ENCODE measurements at places on chromosomes 12 and 14. TPM values are rescaled to one million over a fixed set of nuclear protein-coding genes. Genes with fewer than 3 reads are reported as not detected.

- no peak for DNase-seq
These were observed 17.8 kb downstream of the MIA2 start for GRCh38 chr14:39251547-39251946.

GRCh38 chr14:24982472-24983155, 67.3 kb downstream of the STXBP6 start:
- DNase-seq, result no peak

Gene PLEK2
- 10.7 TPM for total RNA-seq

GRCh38 chr12:115998794-115999478, 278.6 kb downstream of the MED13L start:
- no peak for DNase-seq

- DNase-seq, result no peak
These were observed 765.2 kb downstream of the NOVA1 start for GRCh38 chr14:25832585-25832984.

- DNase-seq, result no peak
These were observed 15.3 kb downstream of the AREL1 start for GRCh38 chr14:74697543-74697942.

DNA sequence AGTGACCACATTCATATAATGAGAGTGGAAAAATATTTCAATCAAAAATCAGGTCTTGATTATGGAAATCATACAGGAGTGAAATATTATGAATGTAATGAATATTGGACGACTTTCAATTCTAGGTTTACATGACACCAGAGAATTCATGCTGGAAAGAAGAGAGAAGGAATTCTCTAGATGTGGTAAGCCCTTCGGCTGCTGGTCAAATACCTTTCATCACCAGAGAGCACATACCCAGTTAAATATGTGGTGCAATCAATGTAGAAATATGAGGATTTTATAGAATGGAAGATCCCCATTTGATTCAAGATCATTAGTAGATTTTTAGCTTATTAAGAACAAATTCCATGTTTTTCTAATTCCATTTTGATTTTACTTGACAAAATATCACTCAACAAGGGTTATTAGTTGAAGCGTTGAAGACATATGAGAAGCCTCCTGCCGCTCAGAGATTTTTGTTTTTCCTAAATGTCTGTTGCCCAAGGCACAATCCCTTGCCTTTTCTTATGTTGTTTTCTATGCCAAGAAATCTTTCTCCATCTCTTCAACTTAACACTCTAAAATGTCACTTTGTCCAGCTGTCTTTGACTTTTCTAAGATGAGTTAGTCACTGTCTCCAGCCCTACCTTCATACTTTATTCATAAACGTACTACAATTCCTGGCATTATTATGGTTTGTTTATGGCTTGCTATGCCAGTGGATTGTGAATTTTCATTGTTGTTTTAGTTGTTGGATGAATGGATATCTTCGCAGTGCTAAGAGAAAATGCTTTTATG, 72.8 kb upstream of the ZDHHC17 start:
- DNase-seq, result no peak

Gene MED6
- 10.2 TPM for total RNA-seq

GRCh38 chr14:95490138-95490509, 26.3 kb downstream of the SYNE3 start:
- no peak for DNase-seq

DNA sequence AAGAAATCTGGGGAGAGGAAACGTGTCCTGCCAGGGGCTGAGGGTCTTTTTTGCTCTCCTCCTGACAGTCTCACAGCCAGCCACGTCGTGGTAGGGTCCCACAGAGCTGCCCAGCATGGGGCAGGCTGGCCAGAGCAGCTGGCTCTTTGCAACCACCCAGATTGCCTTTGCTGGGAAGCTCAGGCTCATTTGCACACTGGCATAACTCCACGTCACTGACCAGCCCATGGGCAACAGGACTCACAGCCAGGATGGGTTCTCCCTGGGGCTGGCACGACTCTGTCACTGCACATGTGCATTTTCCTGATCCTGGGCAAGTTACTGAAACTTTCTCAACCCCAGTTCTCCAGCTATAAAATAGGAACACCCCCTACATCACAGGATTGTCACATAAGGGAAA, 242.2 kb downstream of the DPF3 start:
- DNase-seq, result no peak

Gene KRT7
- 18.8 TPM for total RNA-seq

Gene VRTN
- total RNA-seq, result 0.08 TPM

DNA sequence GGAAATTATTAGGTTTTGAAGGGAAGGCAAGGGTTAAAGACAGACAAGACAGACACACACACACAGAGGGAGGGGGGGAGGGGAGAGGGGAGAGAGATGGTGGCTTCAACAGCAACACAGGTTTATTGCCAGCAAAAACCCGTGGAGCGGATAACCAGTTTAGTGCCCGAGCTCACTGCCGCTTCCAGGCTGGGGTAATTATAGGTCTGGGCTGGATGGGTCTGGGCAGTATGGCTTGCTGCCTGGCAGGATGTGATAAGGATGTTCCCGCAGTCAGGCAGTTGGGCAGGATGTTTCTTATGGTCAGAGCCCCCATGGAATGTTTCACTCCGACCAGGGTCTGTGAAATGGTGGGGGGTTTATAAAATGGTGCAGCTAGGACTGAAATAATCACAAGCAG, 4.4 kb upstream of the TDRD9 start:
- DNase-seq, result peak; percentile 40

- no peak for DNase-seq
These were observed 252.2 kb downstream of the SYT10 start for GRCh38 chr12:33187409-33187808.

Gene SLC41A2
- 93.1 TPM for total RNA-seq

GRCh38 chr12:30753751-30754382, 884 bp downstream of the CAPRIN2 start:
- no peak for DNase-seq

DNA sequence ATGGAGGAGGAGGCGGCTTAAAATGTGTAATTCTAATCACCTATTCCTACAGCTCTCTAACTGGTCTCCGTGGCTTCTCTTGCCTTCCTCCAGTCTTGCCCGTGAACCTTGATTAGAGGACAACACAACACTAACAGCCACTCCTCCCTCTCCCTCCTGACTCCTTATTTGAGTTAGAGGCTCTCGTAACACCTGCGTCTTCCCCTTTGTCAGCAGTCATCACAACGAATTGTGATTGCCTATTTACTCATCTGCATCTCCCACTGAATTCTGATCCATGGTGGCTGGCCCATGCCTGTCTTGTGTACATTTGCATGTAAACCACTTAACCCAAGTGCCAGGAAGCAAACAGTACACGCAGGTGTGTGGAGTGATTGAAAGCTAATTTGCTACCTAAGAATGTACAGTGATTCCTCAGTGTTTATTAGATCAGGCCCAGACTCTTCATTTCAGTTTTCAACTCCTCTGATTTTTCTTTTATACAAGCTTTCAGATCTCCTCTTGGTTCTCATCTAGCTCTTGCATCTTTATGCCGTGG, 154.5 kb downstream of the MON2 start:
- DNase-seq, result no peak

All from left lobe of liver (tissue), 2 donors.